Upper lobe of left lung (tissue), 6 donors: ENCODE measurements at places on chromosomes 16 and 17.

GRCh38 chr16:2214719-2214968 is at the start of gene PGP:
TSS of gene PGP (minus strand) at chr16:2214840. CDS start at chr16:2214777, 63 bp downstream.
- H3K36me3 ChIP-seq: no peaks in the 10 kb centered on the region
- no peaks in the 10 kb centered on the region for H3K27me3 ChIP-seq
- no peak for DNase-seq

DNA sequence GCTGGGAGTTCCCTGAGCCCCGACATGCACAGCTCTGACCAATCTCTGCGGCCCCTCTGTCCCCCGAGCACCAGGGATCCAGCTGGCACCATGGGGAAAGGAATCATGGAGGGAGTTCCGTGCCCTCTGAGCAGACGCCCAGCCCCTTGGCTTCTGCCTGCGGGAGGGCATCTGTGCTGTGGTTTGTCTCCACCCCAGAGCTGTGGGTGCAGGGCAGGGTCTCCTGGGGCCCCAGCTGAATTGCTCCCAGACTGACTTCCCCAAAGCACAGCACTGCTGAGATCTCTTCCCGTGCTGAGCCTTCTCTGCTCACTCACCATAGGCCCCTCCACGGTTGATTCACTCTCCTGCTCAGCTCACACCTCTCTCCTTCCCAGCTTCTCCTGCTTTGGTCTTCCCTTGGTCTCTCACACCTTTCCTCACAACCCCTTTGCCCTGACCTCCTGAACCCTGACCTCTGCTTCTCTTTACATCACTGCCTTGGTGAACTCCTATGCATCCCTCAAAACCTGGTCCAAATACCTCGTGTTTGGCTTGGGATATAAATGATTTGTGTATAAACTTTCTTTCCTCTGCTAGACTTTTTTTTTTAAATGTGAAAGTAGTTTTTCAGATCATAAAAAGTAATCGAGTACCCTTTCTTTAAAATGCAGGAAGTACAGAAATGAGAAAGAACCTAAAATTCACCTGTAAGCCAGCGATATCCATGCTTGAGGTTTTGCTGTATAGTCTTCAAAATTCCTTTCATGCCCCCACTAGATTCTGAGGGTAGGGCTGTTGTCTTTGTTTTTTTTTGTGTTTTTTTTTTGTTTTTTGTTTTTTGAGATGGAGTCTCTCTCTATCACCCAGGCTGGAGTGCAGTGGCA is 265.3 kb downstream of the SEC14L1 start:
- H3K4me1 ChIP-seq: peaks cover 74% of the 10 kb centered on the region
- H3K4me3 ChIP-seq: no peak overlapping the region
- H3K27ac ChIP-seq: peak overlapping the region; percentile 77
- peaks cover 14% of the 10 kb centered on the region for H3K36me3 ChIP-seq
- no peaks in the 10 kb centered on the region for H3K27me3 ChIP-seq

DNA sequence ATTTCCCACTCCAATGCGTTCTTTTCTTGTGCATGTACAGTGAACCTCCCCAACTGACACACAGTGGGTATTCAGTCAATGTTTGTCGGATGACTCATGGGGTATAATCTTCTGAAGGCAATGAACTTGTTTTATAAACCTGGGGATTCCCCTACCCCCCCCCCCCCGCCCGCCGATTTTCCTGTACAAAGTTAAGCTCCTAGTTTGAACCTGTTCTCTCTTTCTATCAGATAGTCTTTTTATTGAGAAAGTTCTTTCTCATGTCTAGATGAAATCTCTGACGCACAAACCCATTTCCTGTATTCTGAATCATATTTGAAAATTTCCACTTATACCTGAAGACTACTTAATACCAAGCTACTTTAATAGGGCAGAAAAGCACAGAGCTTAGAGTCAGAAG is 338.3 kb downstream of the CA10 start:
- H3K27ac ChIP-seq: no peak overlapping the region
- DNase-seq: no peak

DNA sequence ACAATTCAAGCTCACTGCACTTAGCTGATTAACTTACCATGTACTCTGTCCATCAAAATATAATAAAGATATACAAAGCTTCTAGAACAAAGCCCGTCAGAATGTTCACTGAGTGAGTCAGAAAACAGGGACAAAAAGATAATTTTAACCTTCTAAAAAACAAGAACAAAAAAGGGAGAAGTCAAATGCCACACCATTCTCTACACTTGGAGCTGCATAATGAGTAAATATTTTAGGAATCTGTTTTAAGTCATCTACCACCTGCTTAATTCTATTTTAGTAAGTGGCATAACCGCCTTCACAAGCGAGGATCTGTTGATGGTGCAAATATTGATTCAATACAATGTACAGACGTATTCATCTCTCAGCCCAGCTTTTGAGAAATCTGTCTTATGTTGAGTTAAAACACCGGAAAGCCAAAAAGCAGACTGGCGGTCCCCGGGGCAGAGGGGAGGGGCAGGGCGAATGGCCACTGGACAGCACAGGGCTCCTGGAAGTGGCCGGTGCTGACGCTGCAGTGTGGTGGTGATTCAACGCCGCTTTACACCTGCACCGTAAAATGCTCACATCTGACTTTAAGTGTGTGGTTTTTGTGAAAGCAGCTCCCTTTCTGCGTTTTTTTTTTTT is 20.1 kb downstream of the RAB40B start:
- H3K27ac ChIP-seq: no peak overlapping the region
- H3K4me3 ChIP-seq: peak overlapping the region; percentile 12
- no peaks in the 10 kb centered on the region for H3K4me1 ChIP-seq

DNA sequence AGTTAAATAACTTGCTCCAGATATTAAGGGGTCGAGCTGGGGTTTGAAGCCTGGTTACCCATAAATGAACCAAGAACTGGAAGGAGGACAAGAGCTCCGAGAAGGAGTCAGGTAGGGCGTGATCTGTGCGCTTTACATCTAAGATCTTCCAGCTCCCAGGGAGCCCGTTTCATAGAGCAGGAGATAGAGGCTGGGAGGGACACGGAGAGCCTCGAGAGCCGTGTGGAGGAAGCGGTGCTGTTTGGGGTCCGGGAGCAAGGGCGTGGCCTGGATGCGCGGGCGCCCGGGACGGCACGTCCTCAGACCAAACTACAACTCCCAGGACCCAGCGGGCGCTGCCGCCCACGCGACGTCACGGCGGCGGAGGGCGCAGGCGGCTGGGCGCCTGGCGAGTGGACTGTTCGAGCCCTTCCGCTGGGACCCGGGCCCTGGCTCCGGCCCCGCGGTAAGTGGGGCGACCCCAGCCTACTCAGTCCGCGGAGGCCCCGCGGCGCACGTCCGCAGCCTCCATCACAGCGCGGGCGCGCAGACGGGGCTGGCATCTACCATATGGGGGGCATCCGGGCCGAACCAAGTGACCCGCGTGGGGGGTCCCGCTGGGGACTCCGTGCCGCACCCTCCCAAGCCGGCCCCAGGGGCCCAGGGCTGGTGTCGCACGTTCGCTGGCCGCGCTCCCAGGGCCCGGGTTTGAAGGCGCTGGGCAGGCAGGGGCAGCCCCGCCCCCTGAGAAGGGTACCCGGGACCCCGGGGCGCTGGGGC is at the start of gene BCKDK:
Gene BCKDK (plus strand): TSS at position 352 of the 759 bp plus-strand sequence. CDS start 838 bp downstream, outside the sequence.
- H3K36me3 ChIP-seq: peaks cover 11% of the 10 kb centered on the region
- DNase-seq: peak; percentile 78
- peak within 1 kb of the TSS; percentile 68 for H3K4me3 ChIP-seq
- H3K27ac ChIP-seq: peak within 1 kb of the TSS; percentile 87

- no peak overlapping the region for H3K27ac ChIP-seq
- peaks cover 69% of the 10 kb centered on the region for H3K4me1 ChIP-seq
- no peaks in the 10 kb centered on the region for H3K36me3 ChIP-seq
- DNase-seq: peak; percentile 89
- H3K4me3 ChIP-seq: no peak overlapping the region
- H3K27me3 ChIP-seq: no peaks in the 10 kb centered on the region
Observed at GRCh38 chr16:67470359-67470758, 10.6 kb downstream of the ATP6V0D1 start.

DNA sequence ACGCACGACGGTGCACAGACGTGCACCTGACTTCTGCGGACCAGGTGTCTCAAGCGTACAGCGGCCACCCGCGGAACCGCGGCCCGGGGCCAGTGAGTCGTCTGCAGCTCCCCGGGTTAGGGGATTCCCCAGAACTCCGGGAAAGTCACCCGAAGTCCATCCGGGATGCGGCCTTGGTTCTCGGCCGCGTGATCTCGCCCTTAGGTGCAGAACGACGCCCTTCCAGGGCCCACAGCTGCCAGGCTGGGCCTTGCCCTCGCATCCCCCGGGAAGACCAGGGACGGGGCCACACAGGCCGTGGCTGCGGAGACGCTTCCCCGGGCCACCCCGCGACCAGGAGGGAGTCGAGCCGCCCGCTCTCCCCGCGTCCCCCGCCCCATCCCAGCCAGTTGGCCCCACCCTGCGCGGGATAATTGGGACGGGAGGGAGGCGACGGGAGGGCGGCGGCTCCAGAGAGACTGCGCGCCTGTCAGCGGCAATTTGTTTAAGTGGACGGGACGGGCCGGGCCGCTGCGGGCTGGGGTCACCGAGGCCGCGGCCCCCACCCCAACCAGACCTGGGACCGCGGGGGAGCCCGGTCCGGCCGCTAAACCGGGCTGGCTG is 3.6 kb upstream of the TBX2 start:
- peaks cover 28% of the 10 kb centered on the region for H3K27me3 ChIP-seq
- DNase-seq: peak; percentile 85
- peak overlapping the region; percentile 63 for H3K4me3 ChIP-seq
- H3K36me3 ChIP-seq: no peaks in the 10 kb centered on the region
- H3K4me1 ChIP-seq: peaks cover 37% of the 10 kb centered on the region

- DNase-seq: peak; percentile 9
- no peak overlapping the region for H3K27ac ChIP-seq
- H3K4me1 ChIP-seq: peaks cover 54% of the 10 kb centered on the region
- no peaks in the 10 kb centered on the region for H3K36me3 ChIP-seq
- H3K4me3 ChIP-seq: no peak overlapping the region
Observed at GRCh38 chr16:57531635-57532265, 4.6 kb downstream of the CCDC102A start.

DNA sequence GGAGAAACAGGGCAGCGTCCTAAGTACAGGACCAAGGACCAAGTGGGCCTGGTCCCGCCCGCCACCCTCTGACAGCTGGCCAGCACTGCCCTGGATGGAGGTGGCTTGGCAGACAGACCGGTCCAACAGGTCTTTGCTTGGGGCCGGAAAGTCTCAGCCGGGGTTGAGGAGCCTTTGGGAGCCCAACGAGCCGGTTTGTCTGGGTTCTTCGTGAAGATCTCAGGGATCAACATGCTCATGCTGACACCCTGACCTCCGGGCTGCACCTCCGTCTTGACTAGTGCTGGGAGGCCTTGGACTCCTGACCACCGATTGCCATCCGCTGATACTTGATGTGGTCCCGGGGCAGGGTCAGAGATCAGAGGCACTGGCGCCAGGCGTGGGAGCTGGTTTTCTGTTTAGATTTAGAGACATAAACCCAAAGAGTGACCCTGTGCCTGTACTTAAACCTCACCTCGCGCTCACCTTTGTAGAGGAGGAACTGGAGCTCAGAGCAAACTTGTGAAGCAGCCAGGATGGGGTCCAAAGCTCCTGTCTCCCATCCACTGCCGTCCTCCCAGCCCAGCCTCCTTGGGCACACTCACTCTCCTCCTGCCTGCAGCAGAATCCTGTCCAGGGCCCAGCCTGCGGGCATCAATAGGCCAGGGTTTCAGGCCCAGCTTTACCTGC is 92.1 kb upstream of the GSE1 start:
- peaks cover 49% of the 10 kb centered on the region for H3K4me1 ChIP-seq
- H3K4me3 ChIP-seq: no peak overlapping the region
- peak; percentile 93 for DNase-seq
- H3K27me3 ChIP-seq: no peaks in the 10 kb centered on the region

- H3K36me3 ChIP-seq: no peaks in the 10 kb centered on the region
- peaks cover 35% of the 10 kb centered on the region for H3K4me1 ChIP-seq
- no peak overlapping the region for H3K4me3 ChIP-seq
- no peak for DNase-seq
- H3K27me3 ChIP-seq: no peaks in the 10 kb centered on the region
Observed at GRCh38 chr17:882827-883585, 96.6 kb downstream of the NXN start.

DNA sequence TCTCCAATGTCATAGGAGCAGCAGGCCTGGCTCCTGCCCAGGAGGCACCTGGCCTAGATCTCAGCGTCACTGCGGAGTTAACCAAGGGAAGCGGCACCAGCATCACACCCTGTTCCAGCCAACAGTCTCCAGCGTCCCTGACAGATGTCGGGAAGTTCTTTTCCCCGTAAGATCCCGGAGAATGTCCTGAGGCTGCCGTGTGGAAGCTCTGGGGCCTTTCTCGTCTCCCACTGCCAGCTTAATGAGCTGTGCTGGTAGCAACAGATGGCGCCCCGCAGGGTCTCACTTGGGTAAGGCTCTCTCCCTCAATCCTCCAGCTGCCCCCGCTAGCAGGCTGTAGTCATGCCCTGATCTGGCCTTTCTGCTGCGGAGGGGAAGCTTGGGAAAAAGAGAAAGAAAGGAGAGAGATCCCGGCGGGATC is 57.5 kb downstream of the MARCHF10 start:
- no peaks in the 10 kb centered on the region for H3K4me1 ChIP-seq
- H3K27me3 ChIP-seq: no peaks in the 10 kb centered on the region
- no peaks in the 10 kb centered on the region for H3K36me3 ChIP-seq
- no peak overlapping the region for H3K4me3 ChIP-seq
- no peak overlapping the region for H3K27ac ChIP-seq
- DNase-seq: no peak

DNA sequence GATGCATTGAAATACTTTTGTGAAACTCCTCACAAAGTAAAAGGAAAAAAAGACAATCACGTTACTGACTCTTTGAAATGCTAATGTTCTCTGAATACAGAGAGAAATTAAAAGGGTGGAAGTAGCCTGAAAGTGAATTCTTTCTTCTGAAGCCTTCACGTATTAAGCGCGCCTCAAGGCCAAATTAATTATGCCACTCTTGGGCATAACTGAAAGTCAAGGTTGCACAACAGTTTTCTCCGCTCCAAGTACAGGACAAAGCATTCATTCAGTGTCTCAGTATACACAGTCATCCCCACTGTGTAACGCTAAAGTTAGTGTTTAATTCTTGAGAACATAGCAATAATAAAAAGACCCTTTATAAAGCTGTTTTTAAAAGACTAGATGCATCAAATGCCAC is 21.5 kb downstream of the PARN start:
- H3K27me3 ChIP-seq: no peaks in the 10 kb centered on the region
- H3K36me3 ChIP-seq: peaks cover 45% of the 10 kb centered on the region
- H3K27ac ChIP-seq: no peak overlapping the region
- no peak for DNase-seq
- H3K4me3 ChIP-seq: no peak overlapping the region

DNA sequence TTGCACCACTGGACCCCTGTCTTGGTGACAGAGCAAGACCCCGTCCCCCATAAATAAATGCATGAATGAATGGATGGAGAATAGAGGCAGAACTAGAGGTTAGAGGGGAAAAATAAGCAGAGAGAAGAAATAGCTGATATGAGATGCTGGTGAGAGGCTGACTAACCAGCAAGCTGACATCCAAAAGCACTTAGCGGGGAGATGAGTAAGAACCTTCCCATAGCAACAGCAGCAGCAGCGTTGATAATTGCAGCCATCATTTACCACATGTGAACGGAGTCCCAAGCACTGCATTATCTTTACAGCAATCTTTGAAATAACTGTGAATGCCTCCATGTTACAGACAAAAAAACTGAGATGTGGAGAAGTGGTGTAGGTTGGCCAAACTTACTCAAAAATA is 777.3 kb upstream of the EEF2KMT start:
- no peaks in the 10 kb centered on the region for H3K27me3 ChIP-seq
- no peak overlapping the region for H3K4me3 ChIP-seq
- no peaks in the 10 kb centered on the region for H3K36me3 ChIP-seq
